ENCODE measurements at places on chromosomes 12 and 14.
A peak's percentile ranks its signal among the peaks of the same experiment; 100 is the strongest.

DNA sequence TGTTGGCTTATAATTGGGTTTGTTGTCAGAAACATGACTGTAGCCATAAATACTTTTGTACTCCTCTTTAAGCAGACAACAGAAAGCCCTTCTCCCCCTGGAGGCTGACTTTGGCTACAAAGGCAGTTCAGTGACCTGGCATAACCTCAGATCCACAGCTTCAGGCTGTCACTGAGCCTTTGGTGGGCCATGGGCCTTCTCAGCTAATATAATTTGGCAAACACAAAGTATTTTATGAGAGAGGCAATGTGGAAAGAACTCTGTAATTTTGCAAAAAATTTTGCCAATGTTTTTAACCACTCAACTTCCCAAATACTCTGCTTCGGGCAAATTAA lies 15.5 kb upstream of the MGP start:
- DNase-seq, result no peak

GRCh38 chr12:19105463-19105862 lies 24.1 kb upstream of the PLEKHA5 start:
- DNase-seq, result no peak

GRCh38 chr12:80107221-80107620 lies 7.9 kb downstream of the OTOGL start:
- no peak for DNase-seq

GRCh38 chr12:43812057-43812456 lies 5.9 kb upstream of the TWF1 start:
- DNase-seq, result no peak

- peak; percentile 64 for DNase-seq
Measured at GRCh38 chr12:47079981-47080724, 394 bp upstream of the AMIGO2 start.

DNA sequence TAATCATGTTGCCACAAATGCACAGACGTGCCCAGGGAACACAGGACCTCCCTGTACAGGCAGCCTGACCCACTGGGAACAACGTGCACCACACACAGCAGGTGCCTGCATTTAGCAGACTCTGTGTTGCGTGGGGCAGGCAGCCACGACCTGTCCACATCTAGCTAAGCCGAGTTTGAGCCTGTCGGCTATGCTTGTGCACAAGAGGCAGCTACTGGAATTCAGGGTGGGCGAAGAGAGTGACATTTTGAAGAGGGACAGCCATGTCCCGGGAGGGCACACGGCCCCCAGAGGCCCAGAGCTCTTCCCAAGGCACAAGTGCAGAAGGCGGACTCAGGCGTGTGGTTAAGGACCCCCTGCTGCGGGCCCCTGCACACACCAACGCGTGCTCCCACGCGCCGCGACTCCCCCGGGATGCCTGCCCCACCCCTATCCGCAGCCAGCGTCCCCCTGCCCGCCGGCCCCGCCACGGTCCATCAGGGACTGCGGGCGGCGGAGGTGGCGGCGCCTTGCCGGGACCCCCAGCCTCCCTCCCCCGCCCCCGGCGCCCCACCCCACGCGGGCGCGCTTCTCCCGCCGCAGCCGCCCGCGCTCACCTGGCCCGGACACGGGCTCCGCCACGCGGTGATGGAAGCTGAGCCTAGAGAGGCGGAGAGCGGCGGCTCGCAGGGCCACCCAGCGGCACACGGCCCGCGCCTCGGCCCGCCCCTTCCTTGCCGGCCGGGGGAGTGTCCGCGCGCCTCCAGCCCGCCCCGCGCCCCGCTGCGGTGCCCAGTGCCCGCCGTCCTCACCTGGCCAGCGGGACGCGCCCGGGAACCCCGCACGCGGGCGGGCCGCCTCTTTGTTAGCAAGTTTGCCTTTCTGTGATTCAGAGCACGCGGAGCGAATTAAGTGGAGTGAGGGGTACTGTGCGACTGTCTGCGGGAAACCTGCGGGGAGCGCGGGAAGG lies 125.3 kb upstream of the PRMT8 start:
- no peak for DNase-seq

- no peak for DNase-seq
Measured at GRCh38 chr14:24876996-24877395, 173.0 kb downstream of the STXBP6 start.

GRCh38 chr12:2354151-2354991 lies 301.6 kb downstream of the CACNA1C start:
- DNase-seq, result no peak

DNA sequence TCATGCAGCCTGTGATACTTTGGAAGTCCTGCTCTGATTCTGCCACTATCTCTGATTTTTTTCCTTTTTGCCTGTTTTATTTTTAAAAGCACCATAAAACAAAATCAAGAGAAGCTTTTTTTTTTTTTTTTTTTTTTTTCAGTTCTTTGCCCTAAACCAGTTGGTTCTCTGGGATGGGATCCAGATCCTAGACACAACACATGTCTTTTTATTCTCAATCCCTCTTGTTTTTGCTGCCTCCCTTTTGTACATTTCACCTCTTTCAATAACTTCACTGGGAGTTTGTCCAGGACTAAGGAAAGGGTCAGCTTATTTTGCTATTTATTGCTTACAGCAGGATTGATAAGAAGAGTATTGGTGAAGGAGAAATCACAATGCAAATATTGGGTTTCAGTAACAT lies 139.4 kb downstream of the GRIP1 start:
- DNase-seq, result no peak

- no peak for DNase-seq
Measured at GRCh38 chr12:50520416-50521207, 15.8 kb downstream of the DIP2B start.

- no peak for DNase-seq
Measured at GRCh38 chr14:75489480-75489837, 32.8 kb upstream of the BATF start.

GRCh38 chr14:34064349-34064748 lies 113.5 kb upstream of the EGLN3 start:
- DNase-seq, result no peak

DNA sequence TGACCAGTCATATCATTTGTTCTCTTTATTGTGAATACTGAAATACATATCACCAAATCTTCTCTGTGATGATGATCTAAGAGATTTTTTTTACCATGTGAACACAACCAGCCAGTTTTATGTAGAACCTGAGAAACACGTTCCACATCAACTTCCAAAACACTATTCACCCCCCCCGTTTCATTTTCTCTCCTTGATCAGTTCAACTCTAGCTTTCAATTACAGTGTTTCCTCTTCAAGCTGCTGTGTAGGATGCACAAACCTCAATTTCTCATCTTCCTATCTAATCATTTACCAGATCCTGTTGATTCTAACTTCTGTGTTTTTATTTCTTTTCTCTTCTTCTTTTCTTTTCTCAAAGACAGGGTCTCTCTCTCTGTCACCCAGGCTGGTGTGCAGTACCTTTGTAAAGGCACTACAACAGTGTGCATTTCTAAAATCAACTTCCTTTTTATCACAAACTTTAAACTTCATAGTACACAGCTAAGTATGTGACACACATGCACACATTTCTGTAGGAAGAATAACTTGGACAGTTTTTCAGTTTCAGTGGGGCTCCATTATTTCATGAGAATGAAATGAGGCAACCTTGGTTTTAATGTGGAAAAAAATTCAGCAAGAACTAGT lies 149.9 kb upstream of the FBXO33 start:
- DNase-seq, result no peak

DNA sequence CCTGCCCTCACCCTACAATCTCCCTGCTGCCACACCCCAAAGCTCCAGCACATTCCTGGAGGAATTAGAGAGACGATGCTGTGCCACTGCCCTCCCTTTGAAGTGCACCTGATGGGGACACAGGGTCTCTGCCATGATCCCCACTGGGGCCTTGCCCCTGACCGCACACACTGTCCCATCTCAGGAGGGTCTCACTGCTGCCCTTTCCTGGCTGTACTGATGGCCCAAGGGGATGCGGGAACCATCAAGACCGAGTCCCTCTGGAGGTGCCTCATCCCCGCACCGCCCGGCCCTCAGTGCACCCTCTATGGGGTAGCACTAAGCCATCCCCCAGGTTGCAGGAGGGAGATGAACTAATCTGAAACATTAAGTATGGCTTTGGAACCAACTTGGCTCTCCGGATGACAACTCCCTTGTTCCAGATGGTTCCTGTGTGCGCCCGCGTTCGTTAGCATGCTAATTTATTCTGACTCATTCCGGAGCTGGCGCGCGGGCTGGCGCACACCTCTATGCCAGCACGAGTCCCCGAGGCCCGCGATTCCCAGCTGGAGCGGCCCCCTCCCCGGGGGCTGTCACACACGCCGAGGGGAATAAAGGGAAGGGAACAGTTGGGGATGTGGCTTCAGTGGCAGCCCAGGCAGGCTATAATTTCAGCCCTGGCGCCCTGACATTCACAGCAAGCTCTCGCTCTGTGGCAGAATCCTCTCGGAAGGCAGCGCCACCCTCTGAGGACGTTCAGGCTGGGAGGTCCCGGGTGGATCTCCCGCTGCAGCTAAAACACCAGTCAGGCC lies 34.2 kb upstream of the C14orf180 start:
- no peak for DNase-seq

- DNase-seq, result no peak
Measured at GRCh38 chr12:52395761-52396434, 10.2 kb downstream of the KRT82 start.

GRCh38 chr12:14828892-14829291 lies 14.4 kb downstream of the ART4 start:
- no peak for DNase-seq

- DNase-seq, result no peak
Measured at GRCh38 chr12:132216354-132216987, 72.2 kb downstream of the NOC4L start.

GRCh38 chr14:69152902-69153151 lies at the start of gene DCAF5:
DCAF5 (minus strand) TSS chr14:69153119; CDS start chr14:69152978, 141 bp downstream.
- DNase-seq, result no peak

DNA sequence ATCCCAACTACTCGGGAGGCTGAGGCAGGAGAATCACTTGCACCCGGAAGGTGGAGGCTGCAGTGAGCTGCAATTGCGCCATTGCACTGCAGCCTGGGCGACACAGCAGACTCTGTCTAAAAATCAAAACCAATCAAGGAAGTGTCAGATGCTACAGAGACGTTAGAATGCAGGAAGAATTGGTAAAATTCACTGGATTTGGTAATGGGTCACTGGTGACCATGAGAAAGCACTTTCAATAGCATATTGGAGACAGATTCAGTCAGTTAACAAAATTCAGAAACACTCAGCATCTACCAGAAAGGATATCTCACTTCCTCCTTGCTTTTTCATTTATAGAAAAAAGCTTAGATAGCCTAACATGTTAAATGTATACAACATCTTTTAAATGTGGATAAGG lies 17.5 kb downstream of the BIN2 start:
- no peak for DNase-seq

DNA sequence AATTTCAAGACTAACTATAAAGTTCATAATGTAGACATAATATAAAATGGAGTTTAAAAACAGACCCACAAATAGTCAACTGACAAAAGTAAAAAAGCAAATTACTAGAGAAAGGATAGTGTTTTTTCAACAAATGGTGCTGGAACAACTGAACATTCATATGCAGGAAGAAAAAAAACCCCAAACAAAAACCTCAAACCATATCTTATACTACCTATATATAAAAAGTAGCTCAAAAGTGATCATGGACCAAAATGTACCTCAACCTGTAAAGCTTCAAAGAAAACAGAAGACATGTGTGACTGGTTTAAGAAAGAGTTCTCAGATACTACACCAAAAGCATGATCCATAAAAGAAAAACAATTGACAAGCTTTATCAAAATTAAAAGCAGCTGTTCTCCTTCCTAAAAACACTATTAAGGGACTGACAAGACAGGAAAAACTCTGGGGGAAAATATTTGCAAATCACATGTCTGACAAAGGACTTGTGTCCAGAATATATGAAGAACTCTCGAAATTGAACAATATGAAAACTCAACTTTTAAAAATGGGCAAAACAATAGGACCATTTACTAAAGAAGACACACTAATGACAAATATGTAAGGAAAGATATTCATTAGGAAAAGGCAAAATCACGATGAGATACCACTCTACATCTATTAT lies 22.7 kb upstream of the ARID4A start:
- no peak for DNase-seq

DNA sequence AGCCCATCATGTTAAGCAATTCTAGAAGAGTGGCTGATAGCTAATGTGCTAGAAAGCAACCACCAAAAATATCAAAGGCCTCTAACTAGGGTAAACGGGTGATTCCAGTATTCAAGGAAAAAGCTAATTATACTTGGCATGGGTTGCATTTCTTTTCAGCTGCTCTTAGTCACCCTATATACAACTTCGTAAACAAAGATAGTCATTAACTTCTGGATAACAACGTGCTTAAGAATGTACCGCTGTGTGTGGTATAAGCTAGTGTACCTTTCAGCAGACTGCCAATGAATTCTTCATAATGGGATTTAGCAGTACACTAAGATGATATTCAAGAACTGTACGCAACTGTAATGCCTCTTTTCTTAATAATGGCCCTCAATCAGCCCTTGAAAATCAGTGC lies 42.2 kb upstream of the SLC6A13 start:
- no peak for DNase-seq

GRCh38 chr12:3359478-3359877 lies 131.5 kb upstream of the PRMT8 start:
- no peak for DNase-seq

GRCh38 chr14:94129111-94129757 lies at the start of gene IFI27L2:
IFI27L2 (minus strand) TSS chr14:94129604; CDS start chr14:94129564, 40 bp downstream.
- peak; percentile 88 for DNase-seq

DNA sequence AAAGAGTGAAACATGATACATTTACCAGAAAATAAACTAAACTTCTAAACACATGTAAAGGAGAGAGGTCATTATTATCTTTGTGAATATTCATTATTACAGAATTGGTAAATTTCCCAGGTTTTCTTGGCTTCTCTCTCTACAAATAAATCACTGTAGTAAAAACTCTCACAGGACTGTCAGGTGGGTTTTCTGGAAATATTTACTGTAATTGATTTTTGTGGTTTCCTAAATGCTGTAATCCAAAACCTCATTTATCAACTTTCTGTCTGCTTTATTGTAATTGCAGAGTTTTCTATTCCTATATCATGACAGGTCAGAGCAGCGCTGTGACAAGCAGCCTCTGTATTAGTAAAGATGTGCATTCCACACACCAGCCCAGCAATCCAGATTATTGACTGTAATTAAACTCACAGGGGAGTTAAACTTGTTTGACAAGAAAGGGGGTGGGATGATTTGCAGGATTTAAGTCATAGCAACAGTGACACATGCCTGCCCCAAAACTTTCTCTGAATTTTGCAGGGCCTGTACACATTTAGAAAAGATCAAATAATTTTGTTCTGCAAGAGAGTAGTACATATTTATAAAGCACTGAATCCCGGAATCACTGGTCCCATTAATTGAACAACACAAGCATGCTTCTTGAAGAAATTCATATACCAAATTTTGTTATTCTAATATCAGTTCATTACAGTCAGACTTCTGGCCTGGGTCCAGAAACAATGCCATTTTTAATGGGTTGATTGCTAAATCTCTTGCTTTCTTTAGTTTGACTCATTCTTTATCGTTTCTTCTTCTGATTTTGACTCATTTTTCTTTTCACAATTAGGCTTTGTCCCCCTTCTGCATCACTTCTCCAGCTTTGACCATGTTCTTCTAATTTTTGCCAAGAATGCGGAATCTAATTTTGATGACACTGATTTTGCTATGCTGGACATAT lies 42.2 kb downstream of the PTPRO start:
- DNase-seq, result no peak

- DNase-seq, result peak; percentile 70
Measured at GRCh38 chr14:37594238-37594970, 645 bp downstream of the FOXA1 start.
